ENCODE measurements at places on chromosomes 2 and 18. TPM values are rescaled to one million over a fixed set of nuclear protein-coding genes. Genes with fewer than 3 reads are reported as not detected.

GRCh38 chr2:233062451-233062850, 2.3 kb downstream of the INPP5D start:
- no peaks in the 10 kb centered on the region for H3K36me3 ChIP-seq
- peaks cover 19% of the 10 kb centered on the region for H3K4me1 ChIP-seq
- no peak overlapping the region for H3K4me3 ChIP-seq
- DNase-seq, result no peak
- no peak overlapping the region for H3K27ac ChIP-seq
- peaks cover 2% of the 10 kb centered on the region for H3K27me3 ChIP-seq

- peaks cover 25% of the 10 kb centered on the region for H3K4me1 ChIP-seq
- peak overlapping the region; percentile 38 for H3K27ac ChIP-seq
- H3K36me3 ChIP-seq, result no peaks in the 10 kb centered on the region
- no peak for DNase-seq
Observed at GRCh38 chr2:62412347-62412742, 93.7 kb downstream of the TMEM17 start.

GRCh38 chr2:108971661-108972566, 17.1 kb downstream of the EDAR start:
- peak overlapping the region; percentile 54 for H3K27ac ChIP-seq
- peaks cover 2% of the 10 kb centered on the region for H3K36me3 ChIP-seq
- peaks cover 14% of the 10 kb centered on the region for H3K4me1 ChIP-seq
- H3K4me3 ChIP-seq, result no peak overlapping the region
- peaks cover 32% of the 10 kb centered on the region for H3K27me3 ChIP-seq
- DNase-seq, result no peak

Gene TRIM43
- total RNA-seq, result not detected

Gene NAT8
- total RNA-seq, result not detected

Gene SCYGR4
- not detected for total RNA-seq

DNA sequence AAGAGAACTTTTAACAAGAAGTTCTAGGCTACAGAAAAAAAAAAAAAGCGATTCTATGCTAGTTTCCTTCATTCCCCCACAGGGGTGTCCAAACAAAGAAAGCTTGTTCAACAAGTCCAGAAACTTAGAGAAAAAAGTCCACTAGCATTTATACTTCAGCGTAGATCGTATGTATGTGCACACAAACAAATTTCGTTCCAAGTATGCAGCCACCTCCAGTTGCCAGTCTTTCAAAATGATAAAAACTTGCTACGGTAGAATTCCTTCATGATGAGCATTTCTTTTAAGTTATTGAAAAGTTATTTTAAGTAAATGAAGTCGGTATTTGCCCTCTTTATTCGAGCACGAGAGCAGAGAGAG, 3.7 kb upstream of the OTX1 start:
- peaks cover 24% of the 10 kb centered on the region for H3K36me3 ChIP-seq
- H3K4me1 ChIP-seq, result peaks cover 38% of the 10 kb centered on the region
- peaks cover 66% of the 10 kb centered on the region for H3K27me3 ChIP-seq
- H3K27ac ChIP-seq, result no peak overlapping the region
- no peak for DNase-seq
- peak overlapping the region; percentile 61 for H3K4me3 ChIP-seq

DNA sequence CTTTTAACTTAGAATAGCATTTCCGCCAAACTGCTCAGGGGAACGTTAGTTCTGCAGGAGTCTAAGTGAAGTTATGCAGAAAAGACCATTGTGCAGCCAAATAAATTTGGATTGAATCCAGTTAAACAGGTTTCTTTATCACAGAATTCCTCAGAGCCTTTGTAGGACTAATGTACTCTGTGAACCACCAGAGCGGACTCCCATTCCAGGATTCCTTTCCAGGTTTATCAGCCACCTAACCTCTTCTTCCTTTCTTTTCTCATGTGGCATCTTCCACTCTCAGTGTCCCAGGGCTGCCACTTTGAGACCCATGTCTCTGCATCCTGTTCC, 350.4 kb downstream of the TSN start:
- no peaks in the 10 kb centered on the region for H3K27me3 ChIP-seq
- H3K4me1 ChIP-seq, result no peaks in the 10 kb centered on the region
- no peak for DNase-seq
- no peak overlapping the region for H3K27ac ChIP-seq
- H3K4me3 ChIP-seq, result no peak overlapping the region

GRCh38 chr2:210459880-210460279, 16.7 kb downstream of the LANCL1 start:
- DNase-seq, result no peak

DNA sequence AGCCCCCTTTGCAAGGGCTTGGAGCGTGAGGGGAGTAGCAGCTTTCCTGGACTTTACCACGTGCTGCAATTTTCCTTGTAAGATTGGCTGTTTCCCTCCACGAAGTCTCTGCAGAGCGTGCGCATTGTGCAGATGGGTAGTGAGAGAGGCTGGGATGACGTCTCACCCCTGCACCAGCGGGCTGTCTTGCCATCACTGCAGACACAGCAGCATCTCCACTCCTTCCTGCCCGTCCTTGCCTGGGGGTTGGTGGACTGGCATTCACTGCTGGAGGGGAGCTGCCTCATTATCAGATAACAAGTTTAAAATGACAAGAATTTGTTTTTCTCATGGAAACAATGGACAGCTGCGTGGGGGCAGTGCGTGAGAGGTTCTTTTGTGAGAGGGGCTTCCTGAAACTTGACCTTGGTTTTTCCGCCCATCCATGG, 45.3 kb upstream of the HS6ST1 start:
- no peaks in the 10 kb centered on the region for H3K27me3 ChIP-seq
- H3K4me1 ChIP-seq, result peaks cover 76% of the 10 kb centered on the region
- DNase-seq, result no peak
- peak overlapping the region; percentile 88 for H3K27ac ChIP-seq
- H3K4me3 ChIP-seq, result no peak overlapping the region
- no peaks in the 10 kb centered on the region for H3K36me3 ChIP-seq

DNA sequence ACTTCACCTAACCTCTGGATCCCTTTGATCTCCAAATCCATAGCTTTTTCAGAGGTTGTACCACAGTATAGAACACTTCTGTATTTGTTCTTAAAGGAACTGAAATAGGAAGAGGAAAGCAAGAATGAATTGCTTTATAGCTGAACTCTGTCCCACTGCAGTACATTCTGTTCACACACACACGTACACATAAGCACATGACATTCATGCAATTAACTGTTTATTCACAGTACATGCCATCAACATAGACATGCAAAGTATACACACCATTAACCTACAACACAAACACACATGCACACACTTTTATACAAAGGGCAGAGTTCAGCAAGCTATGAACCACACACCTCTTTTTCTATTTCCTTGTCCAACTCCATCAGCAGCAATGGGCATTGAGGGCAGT, 43.2 kb downstream of the MRPL33 start:
- no peaks in the 10 kb centered on the region for H3K27me3 ChIP-seq
- no peak for DNase-seq
- H3K27ac ChIP-seq, result no peak overlapping the region
- H3K36me3 ChIP-seq, result no peaks in the 10 kb centered on the region
- H3K4me1 ChIP-seq, result peaks cover 14% of the 10 kb centered on the region

DNA sequence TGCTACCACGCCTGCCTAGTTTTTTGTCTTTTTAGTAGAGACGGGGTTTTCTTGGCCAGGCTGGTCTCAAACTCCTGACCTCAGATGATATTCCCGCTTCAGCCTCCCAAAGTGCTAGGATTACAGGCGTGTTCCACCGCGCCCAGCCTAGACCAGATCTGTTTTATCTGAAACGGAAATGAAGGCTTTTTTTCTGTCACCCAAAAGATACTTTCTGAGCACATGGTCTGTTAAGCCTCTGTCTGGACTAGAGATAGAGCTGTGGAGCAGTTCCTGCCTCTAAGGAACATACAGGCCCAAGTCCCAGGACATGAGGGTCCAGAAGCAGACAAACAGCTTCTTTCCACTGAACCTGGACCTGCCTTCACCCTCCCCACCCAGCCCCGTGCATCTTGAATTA, 43.6 kb upstream of the PTMA start:
- H3K27me3 ChIP-seq, result no peaks in the 10 kb centered on the region
- H3K27ac ChIP-seq, result no peak overlapping the region
- H3K36me3 ChIP-seq, result no peaks in the 10 kb centered on the region
- no peak for DNase-seq
- no peak overlapping the region for H3K4me3 ChIP-seq

GRCh38 chr2:132991471-132992045, 321.6 kb upstream of the LYPD1 start:
- no peak overlapping the region for H3K4me3 ChIP-seq
- no peaks in the 10 kb centered on the region for H3K36me3 ChIP-seq
- no peaks in the 10 kb centered on the region for H3K27me3 ChIP-seq
- DNase-seq, result no peak
- H3K27ac ChIP-seq, result no peak overlapping the region
- H3K4me1 ChIP-seq, result no peaks in the 10 kb centered on the region

- peaks cover 41% of the 10 kb centered on the region for H3K4me1 ChIP-seq
- no peak for DNase-seq
- H3K36me3 ChIP-seq, result no peaks in the 10 kb centered on the region
- H3K27ac ChIP-seq, result no peak overlapping the region
Observed at GRCh38 chr2:145757503-145758246, 1237.8 kb upstream of the ZEB2 start.

- no peak overlapping the region for H3K4me3 ChIP-seq
- H3K4me1 ChIP-seq, result peaks cover 5% of the 10 kb centered on the region
- DNase-seq, result no peak
- H3K27me3 ChIP-seq, result peaks cover 4% of the 10 kb centered on the region
Observed at GRCh38 chr2:84833481-84834150, 47.3 kb downstream of the TRABD2A start.

DNA sequence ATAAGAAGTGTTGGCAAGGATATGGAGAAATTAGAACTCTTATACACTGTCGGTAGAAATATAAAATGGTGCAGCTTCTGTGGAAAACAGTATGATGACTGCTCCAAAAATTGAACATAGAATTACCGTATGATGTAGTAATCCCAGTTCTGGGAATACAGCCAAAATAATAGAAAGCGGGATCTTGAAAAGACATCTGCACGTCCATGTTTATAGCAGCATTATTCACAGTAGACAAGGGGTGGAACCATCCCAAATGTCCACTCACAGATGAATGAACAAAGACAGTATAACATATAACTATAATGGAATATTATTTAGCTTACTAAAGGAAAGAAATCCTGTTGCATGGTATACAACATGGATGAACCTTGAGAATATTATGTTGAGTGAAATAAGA, 257.7 kb downstream of the TDRD15 start:
- no peaks in the 10 kb centered on the region for H3K4me1 ChIP-seq
- DNase-seq, result no peak
- H3K27me3 ChIP-seq, result no peaks in the 10 kb centered on the region

DNA sequence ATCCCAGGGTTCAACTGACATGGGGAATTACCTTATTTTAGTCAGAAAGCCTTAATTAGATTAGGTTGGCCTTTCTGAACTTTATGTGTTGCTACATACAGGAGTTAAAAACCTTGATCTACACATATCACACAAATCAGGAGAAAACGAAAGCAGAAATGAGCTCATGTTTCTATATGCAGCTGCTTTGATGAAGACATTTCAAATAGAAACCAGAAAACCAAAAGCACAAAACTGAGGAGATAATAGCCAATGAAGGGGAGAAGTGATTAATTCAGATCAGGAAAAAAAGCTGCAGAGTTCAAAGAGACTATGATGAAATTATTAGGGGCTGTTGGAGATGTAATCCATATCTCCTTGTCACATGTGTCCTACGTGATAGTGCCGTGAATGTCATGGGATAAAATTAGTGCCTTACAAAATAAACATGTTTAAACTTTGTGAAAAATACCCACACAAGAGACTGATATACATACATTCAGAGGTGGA, 255.0 kb downstream of the CAMKMT start:
- H3K4me3 ChIP-seq, result no peak overlapping the region
- H3K4me1 ChIP-seq, result no peaks in the 10 kb centered on the region
- no peak overlapping the region for H3K27ac ChIP-seq
- H3K27me3 ChIP-seq, result no peaks in the 10 kb centered on the region
- H3K36me3 ChIP-seq, result no peaks in the 10 kb centered on the region

GRCh38 chr2:165698444-165698884, 95.6 kb downstream of the GALNT3 start:
- H3K4me1 ChIP-seq, result no peaks in the 10 kb centered on the region
- no peak overlapping the region for H3K4me3 ChIP-seq
- H3K36me3 ChIP-seq, result no peaks in the 10 kb centered on the region
- H3K27me3 ChIP-seq, result no peaks in the 10 kb centered on the region
- DNase-seq, result no peak
- H3K27ac ChIP-seq, result no peak overlapping the region

GRCh38 chr2:141692829-141693228, 438.0 kb downstream of the LRP1B start:
- H3K4me3 ChIP-seq, result no peak overlapping the region
- no peaks in the 10 kb centered on the region for H3K36me3 ChIP-seq
- no peaks in the 10 kb centered on the region for H3K27me3 ChIP-seq
- no peak for DNase-seq

DNA sequence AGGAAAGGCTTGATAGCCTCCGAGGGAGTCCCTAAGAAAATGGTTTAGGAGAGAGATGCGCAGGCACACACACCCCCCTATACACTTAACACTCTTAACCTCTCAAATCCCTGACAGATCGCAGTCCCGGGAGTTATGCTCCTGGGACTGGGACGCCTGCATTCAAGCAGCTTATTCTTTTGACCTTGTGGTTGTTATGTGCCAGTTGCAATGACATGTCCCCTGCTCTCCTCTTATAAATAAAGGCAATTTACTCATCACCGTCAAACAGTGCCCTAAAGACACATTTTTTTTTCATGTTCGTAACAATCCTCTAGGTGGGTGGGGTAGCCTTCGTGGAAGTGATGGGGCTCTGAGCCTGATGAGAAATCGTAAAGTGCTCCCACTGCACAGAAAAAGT, 162.2 kb downstream of the LRRC30 start:
- H3K4me1 ChIP-seq, result no peaks in the 10 kb centered on the region
- no peak overlapping the region for H3K27ac ChIP-seq
- no peak for DNase-seq
- no peak overlapping the region for H3K4me3 ChIP-seq
- peaks cover 47% of the 10 kb centered on the region for H3K27me3 ChIP-seq
